MCF 10A (cell line): ENCODE measurements at places on chromosomes 3 and 15. TPM values are rescaled to one million over a fixed set of nuclear protein-coding genes. Genes with fewer than 3 reads are reported as not detected.
A peak's percentile ranks its signal among the peaks of the same experiment; 100 is the strongest.

- peaks cover 41% of the 10 kb centered on the region for H3K36me3 ChIP-seq
- H3K27ac ChIP-seq, result peak overlapping the region; percentile 84
- peak overlapping the region; percentile 77 for H3K4me3 ChIP-seq
- peaks cover 10% of the 10 kb centered on the region for H3K4me1 ChIP-seq
Measured at GRCh38 chr15:90955624-90956273, 1.1 kb downstream of the RCCD1 start.

DNA sequence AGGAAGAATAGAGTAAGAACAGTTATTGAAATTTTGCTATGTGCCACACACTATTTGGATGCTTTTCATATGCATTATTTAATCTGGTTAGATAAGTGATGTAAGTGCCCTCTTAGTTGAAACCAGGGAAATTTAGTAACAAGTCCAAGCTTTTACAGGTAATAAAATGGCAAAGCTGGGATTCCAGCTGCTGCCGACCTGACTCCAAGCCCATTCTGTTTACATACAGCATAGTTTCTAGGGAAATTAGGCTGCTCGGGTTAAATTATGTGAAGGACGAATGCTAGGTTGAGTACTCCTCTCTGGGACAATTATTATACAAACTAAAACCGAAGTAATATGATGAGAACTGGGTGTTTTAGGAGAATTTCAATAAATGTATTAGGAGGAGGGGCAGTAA lies 38.7 kb upstream of the FAH start:
- no peaks in the 10 kb centered on the region for H3K27me3 ChIP-seq
- DNase-seq, result no peak
- H3K27ac ChIP-seq, result no peak overlapping the region
- peaks cover 6% of the 10 kb centered on the region for H3K36me3 ChIP-seq
- no peak overlapping the region for H3K4me3 ChIP-seq

GRCh38 chr3:186413615-186414415 lies 51.8 kb upstream of the DGKG start:
- peak overlapping the region; percentile 66 for H3K27ac ChIP-seq
- peak overlapping the region; percentile 65 for H3K4me3 ChIP-seq
- peaks cover 9% of the 10 kb centered on the region for H3K36me3 ChIP-seq

DNA sequence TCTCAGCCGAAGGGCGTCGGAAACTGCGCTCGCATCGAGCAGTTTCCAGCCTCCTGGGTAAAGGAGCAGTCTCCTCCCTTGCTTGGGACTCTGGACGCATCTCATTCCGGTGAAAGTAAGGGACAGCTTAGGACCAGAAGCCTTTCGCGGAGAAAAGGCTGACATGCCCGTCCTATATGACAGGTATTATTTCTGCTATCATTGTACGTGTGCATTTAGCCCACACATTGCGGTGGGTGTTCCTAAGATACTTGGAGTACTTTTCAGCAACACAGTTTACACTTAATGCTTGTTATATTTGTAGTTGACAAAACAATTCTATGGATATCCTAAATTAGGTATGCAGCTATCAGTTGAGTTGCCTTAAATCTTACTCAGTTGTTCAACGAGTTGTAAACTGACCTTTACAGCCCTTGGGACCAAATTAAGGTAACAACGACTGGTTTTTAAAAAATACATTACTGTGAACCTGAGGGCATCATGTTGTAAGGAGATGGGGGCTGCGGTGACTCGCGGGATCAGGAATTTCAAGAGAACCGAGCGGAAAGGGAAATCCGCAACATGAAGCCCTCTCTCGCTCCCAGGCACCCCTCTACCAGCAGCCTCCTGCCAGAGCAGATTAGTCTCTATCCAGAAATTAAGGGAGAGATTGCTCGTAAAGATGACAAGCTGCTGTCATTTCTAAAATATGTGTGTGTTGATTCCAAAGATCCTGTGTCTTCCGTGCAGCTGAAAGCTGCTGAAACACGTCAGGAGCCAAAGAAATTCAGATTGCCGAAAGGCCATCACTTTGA lies 632 bp upstream of the COPS2 start:
- peaks cover 25% of the 10 kb centered on the region for H3K4me1 ChIP-seq
- H3K4me3 ChIP-seq, result peak overlapping the region; percentile 98
- H3K36me3 ChIP-seq, result peaks cover 6% of the 10 kb centered on the region
- no peak for DNase-seq

ACKR4 gene
- not detected in 2 replicates for total RNA-seq

- no peaks in the 10 kb centered on the region for H3K4me1 ChIP-seq
- no peak overlapping the region for H3K4me3 ChIP-seq
- DNase-seq, result no peak
- no peaks in the 10 kb centered on the region for H3K36me3 ChIP-seq
- H3K27me3 ChIP-seq, result no peaks in the 10 kb centered on the region
Measured at GRCh38 chr3:167772992-167773391, 37.5 kb downstream of the SERPINI1 start.

- no peaks in the 10 kb centered on the region for H3K36me3 ChIP-seq
- peak overlapping the region; percentile 72 for H3K27ac ChIP-seq
- no peak overlapping the region for H3K4me3 ChIP-seq
- no peaks in the 10 kb centered on the region for H3K27me3 ChIP-seq
- DNase-seq, result no peak
- peaks cover 15% of the 10 kb centered on the region for H3K4me1 ChIP-seq
Measured at GRCh38 chr3:45188719-45189659, 37.1 kb downstream of the TMEM158 start.

ATP13A5 gene
- total RNA-seq, result not detected in 2 replicates

GRCh38 chr15:82832601-82833361 lies 23.4 kb downstream of the WHAMM start:
- H3K4me1 ChIP-seq, result peaks cover 16% of the 10 kb centered on the region
- H3K4me3 ChIP-seq, result no peak overlapping the region
- H3K27ac ChIP-seq, result peak overlapping the region; percentile 75
- peak; percentile 76 for DNase-seq
- peaks cover 79% of the 10 kb centered on the region for H3K36me3 ChIP-seq

DNA sequence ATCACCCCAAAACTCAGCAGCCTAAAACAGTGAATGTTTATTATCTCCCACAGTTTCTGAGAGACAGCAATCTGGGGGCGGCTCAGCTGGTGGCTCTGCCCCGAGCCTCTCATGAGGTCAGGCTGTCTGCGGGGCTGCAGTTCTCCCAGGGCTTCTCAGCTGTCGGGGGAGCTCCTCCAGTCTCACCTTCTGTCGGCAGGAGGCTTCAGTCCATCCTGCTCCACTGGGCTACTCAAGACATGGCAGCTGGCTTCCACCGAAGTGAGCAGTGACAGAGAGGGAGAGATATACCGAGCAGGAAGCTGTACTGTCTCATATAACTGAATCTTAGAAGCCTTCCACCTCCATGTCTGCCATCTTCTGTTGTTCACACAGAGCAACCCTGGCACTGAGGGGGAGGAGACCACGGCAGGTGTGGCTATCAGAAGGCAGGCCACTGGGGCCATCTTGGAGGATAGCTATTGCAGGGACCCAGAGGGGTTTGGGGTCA lies 72.8 kb upstream of the ITGA11 start:
- H3K27ac ChIP-seq, result no peak overlapping the region
- no peaks in the 10 kb centered on the region for H3K4me1 ChIP-seq
- H3K27me3 ChIP-seq, result no peaks in the 10 kb centered on the region
- no peak for DNase-seq
- H3K4me3 ChIP-seq, result no peak overlapping the region

- no peak overlapping the region for H3K27ac ChIP-seq
- H3K4me1 ChIP-seq, result peaks cover 19% of the 10 kb centered on the region
- H3K27me3 ChIP-seq, result no peaks in the 10 kb centered on the region
- no peak overlapping the region for H3K4me3 ChIP-seq
- DNase-seq, result no peak
- H3K36me3 ChIP-seq, result no peaks in the 10 kb centered on the region
Measured at GRCh38 chr15:57703387-57703786, 3.1 kb upstream of the POLR2M start.

SLC22A13 gene
- 1.7 and 1.9 TPM in 2 replicates for total RNA-seq

SEMA3F gene
- 34.6 and 51.5 TPM in 2 replicates for total RNA-seq
